ENCODE measurements at places on chromosomes 6 and 20.

- DNase-seq = no peak
Observed at GRCh38 chr6:45851034-45851400, 164.6 kb downstream of the CLIC5 start.

DNA sequence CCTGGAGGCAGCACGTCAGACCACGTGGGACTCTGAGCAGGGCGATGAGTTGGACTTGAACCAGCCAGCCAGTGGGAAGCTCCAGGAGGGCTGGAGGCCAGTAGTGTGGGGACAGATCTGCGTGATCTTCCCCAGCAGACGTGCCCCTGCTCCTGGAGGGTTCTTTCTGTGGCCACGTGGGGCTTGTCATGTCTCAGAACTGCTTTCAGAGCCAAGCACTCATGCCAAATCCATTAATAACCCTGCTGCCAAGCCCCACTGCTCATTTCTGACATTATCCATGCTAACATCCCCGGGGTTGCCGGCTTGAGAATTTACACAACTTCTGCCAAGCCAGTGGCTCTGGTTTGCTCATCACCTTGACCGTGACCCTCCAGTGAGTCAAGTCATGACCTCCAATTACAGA, 38.3 kb downstream of the SIRPA start:
- DNase-seq = no peak

DNA sequence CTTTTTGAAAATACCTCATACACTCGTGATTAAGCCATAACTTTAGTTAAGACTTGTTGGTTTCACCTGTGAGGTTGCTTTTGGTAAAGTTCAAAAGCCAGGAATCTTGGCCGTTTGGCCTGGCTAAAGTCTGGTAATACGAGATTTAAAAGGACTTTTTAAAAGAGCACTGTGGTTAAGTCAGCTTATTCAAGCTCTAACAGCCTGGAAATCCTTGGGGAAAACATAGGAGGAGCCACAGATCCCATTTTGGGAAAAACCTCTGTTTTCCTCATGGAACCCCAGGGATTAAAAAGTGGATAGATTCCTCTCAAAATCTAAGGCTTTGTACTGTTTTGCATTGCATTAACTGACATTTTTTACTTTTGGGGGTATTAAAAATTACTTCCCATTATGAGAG, 13.7 kb upstream of the SLC22A16 start:
- DNase-seq = no peak

DNA sequence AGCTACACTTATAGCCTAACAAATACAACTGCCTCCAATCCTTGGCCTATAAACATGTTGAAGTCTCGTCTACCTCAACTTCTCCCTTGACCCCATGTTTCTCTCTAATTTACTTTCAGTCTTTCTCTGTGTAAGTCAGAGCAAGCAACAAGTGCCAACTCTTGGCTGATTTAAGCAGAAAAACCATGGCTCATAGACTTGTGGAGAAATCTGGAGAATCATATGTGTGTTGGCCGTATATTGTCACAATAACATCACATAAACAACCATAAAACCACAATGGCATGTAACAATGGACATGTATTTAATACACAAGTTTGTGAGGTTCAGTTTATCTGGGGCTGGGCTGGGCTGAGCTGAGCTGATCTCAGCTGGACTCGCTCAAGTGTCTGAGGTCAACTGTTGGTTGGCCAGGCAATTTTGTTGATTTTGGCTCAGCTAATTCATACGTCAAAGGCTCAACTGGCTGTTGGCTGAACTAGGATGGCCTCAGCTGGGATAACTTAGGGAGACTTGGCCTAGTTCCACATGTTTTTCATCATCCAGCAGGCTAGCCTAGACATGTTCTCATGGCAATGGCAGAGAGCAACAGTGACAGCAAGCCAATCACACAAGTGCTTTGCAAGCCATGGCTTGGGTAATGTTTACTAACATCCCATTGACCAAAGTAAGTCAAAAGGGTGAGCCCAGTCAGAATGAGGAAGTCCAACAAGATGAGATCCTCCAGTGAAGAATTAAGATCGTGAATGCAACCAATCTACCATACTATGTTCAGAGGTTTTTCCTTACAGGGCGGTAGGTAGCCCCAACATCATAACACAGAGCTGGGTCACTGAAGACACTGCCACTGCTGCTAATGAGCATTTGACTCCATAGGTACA, 12.9 kb upstream of the TBC1D22B start:
- DNase-seq = no peak

Data from T-helper 2 cell (primary cell).